H1 (cell line): ENCODE measurements at places on chromosomes 12 and 14. TPM values are rescaled to one million over a fixed set of nuclear protein-coding genes. Genes with fewer than 3 reads are reported as not detected.

Gene ADAMTS20
- total RNA-seq: 4.5 and 5.1 TPM in 2 replicates

Gene ZFHX2
- 27.0 and 28.6 TPM in 2 replicates for total RNA-seq

Gene LGALS3
- total RNA-seq: 8.8 and 9.7 TPM in 2 replicates

Gene FAM222A
- 1.1 and 1.5 TPM in 2 replicates for total RNA-seq

DNA sequence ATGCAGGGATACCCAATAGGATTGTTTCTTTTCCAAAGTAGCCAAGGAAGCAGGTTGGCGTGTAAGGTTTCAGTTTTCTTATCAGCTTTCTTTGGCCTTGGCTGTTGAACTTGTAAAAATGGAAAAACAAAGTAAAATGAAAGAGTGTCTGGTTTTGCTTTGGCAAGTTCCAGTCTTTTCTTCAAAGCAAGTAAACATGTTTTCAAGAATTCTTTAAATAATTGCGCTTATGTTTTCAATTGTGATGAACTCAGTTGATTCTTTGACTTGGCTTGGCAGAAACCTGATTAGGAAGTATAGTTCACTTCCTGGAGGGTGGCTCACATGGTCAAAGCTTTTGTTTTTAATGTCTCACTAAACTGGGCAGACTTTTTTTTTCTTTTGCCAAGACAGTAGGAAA lies 112.2 kb upstream of the USP44 start:
- DNase-seq: no peak

DNA sequence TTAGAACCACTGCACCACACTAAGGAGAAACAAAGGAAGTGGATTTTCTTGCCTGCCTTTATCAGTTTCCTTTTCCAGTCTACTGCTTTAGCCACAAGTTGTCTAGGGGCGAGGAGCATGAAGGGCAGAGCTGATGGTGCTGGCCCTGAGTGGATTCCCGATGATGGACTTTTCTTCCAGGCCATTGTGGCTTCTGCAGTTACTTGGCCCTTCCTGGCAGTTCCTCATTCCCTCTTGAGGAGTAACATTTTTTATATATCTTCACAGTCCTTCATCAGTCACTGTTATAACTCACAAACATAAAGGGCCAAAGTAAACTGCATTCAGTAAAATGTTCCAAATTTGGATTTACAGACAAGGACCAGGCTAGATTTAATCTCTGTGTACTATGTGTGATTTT lies 61.2 kb upstream of the SRSF5 start:
- DNase-seq: no peak

DNA sequence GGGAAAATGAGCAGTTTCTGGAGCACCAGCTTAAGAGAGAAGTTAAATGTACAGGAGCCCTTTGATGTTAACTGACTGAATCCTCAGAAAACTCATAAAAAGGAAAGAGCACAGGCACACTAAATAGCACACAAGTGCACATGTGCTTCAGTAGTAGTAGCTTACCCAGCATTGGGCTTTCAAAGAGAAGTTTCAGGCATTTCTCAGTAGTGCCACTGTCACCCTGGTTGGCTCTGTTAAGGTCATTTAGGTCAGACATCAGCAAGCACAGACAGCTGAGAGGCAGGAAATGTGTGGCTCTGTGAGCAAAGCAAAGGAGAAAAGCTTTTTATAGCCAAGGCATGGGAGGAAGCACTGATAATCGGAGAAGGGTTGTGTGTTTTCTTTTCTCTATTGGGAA lies 96.3 kb upstream of the HIF1A start:
- DNase-seq: no peak
